ENCODE measurements at places on chromosomes 12 and 14.
A peak's percentile ranks its signal among the peaks of the same experiment; 100 is the strongest.

GRCh38 chr12:109450980-109451379 is 26.1 kb downstream of the KCTD10 start:
- no peak for DNase-seq

DNA sequence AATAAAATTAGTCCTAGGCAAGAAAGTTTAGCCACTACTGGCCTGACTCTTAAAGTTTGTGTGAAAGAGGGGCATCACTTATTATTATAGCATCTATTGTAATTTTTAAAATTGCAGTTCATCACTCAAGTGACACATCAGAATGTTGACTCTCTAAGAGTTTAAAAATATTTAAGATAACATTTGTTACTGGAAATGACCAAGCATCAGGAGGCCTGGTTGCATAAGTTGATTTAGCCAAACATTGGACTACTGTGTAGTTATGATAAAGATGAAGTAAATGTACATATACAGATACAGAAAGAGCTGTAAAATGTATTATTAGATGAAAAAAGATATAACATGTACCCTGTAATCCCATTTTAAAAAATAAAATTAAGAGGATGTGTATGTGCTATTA is 47.5 kb downstream of the SCFD1 start:
- no peak for DNase-seq

GRCh38 chr12:4001841-4002240 is 128.6 kb upstream of the PARP11 start:
- DNase-seq = no peak

GRCh38 chr12:48716168-48716492 is 377 bp downstream of the CCNT1 start:
- no peak for DNase-seq

GRCh38 chr12:119071638-119072231 is 90.4 kb downstream of the SRRM4 start:
- no peak for DNase-seq

GRCh38 chr12:12294215-12295005 is 27.6 kb upstream of the LRP6 start:
- no peak for DNase-seq

DNA sequence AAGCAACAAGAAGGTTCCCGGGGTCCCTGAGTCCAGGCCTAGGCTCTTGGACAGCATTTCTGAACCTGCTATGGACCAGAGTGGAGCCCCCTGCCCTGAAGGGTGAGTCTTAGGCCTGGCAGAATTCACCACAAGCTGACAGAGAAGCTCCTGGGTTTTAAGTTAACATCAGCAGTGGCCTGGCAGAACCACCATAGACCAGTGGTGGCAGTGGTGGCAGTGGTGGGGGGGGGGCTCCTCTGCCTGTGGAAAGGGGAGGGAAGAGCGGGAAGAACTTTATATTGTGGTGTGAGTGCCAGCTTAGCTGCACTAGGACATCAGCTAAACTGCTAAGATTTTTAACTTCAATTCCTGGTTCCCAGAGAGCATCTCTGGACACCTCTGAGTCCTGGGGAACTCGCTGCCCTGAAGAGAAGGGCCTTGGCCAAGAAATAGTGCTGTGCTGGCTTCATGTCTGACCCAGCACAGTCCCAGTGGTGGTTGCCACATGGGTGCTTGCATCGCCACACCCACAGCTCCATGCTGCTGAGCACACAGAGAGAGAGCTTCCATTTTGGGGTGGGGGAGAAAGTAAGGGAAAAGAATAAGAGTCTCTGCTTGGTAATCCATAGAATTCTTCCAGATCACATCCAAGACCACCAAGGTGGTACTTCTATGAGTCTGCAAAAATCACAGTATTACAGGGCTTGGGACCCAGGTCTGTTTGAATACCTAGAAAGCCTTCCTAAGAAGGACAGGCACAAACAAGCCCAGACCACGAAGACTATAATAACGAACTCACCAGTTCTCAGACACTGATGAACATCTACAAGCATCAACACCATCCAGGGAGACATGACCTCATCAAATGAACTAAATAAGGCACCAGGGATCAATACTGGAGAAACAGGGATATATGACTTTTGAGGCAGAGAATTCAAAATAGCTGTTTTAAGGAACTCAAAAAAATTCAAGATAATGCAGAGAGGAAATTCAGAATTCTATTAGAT is 20.4 kb upstream of the RNF212B start:
- no peak for DNase-seq

GRCh38 chr14:94975366-94975765 is 182.0 kb downstream of the DICER1 start:
- DNase-seq = no peak

- no peak for DNase-seq
Measured at GRCh38 chr14:27730204-27730603, 1036.4 kb upstream of the FOXG1 start.

- no peak for DNase-seq
Measured at GRCh38 chr12:27622436-27623195, 73.6 kb upstream of the REP15 start.

- no peak for DNase-seq
Measured at GRCh38 chr14:100902295-100903133, 1.0 kb downstream of the RTL1 start.

GRCh38 chr14:27605282-27605681 is 1007.4 kb upstream of the NOVA1 start:
- no peak for DNase-seq

DNA sequence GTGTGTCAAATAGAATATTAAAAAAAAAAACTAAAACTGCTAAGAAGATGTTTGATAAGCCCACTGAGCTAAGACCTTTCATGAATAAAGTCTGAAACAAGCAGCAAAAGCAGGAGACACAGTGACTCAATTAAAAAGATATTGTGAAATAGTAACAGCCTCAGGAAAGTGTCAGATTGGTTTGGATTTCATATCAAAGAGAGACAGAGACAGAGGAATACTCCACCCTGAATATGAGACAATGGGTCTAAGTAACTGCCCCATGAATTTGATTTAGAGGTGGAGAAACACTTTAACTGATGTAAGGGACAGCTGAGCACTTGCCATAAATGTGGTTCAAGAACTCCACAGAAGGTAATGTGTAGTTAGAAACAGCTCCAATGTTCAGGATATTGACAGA is 277.9 kb upstream of the FOXG1 start:
- no peak for DNase-seq

- no peak for DNase-seq
Measured at GRCh38 chr12:32270818-32271710, 128.3 kb upstream of the FGD4 start.

DNA sequence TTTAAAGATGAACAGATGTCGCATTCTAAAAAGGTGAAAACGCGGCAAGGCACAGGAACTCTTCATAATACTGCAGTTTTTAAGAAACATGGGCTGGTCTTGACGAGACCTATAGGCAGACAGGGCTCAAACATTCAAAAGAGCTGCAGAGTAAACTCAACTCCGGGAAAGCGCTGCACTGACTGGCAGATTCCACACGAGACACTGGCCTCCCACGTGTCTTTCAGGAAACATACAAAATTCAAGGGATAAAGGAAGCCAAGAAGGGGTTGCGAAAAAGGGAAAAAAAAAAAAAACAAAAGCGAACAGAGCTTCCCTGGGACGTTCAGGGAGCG is 614 bp upstream of the ARF6 start:
- peak; percentile 9 for DNase-seq

Data from activated CD8-positive, alpha-beta memory T cell treated with anti-CD3 and anti-CD28 coated beads for 4 hours (primary cell).